ENCODE measurements at places on chromosomes 2 and 18.

DNA sequence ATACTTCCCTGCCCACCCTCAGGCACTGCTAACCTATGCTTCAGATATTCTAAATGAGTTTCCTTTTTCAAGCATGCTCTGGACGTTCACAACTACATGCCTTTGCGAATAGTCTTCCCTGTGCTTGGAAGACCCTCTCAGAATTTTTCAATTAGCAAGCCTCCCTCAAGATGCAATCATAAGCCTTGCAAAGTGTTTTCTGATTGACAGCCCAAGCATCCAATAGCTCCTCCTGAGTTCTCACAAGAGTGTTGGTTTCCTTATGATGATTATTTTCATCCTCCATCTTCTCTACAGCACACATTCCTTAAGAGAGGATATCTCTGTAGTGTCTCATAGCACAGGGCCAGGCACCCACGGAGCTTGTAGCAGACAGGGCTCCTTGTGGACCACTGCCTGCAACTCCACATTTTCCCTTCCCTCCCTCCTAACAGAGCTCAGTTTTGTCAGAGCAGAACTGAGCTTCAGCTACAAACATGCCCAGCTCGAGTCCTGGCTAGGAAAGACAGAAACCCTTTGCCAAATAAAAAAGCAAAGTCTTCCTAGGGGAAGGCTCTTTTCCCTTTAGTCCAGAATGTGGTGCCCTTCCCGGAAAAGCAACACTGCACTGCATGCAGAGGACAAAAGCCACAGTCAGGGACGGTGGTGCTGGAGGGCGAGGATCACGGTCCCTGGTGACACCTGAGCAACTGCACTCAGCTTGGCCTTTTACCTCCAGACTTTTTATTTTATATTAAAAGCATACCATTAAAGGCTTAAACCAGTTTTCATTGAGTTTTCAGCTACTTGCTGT, 819.8 kb upstream of the ID2 start:
- DNase-seq = no peak

GRCh38 chr2:234597576-234597861, 100.6 kb upstream of the ARL4C start:
- no peak for DNase-seq

DNA sequence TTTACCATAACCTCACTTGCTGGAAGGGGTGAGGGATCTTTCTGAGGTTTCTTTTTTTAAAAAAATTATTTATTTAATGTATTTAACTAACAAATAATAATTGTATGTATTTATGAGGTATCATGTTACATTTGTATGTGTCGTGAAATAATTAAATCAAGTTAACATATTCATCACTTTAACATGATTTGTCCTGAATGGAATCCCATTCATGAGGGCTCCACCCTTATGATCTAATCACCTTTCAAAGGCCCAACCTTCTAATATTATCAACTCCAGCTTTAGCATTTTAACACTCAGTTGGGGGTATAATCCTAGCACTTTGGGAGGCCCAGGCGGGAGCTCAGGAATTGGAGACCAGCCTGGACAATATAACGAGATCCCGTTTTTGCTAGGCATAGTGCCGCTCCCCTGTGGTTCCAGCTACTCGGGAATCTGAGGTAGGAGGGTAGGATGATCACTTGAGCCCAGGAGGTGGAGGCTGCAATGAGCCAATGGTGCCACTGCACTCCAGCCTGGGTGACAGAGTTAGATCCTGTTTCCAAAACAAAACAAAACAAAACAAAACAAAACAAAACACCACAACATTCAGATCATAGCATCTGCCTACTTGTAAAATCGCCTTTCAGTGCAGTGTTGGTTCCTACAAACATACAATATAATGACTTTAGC, 1.1 kb upstream of the TAF4B start:
- DNase-seq = no peak

GRCh38 chr2:45005261-45006002, 3.8 kb downstream of the SIX2 start:
- DNase-seq = no peak

DNA sequence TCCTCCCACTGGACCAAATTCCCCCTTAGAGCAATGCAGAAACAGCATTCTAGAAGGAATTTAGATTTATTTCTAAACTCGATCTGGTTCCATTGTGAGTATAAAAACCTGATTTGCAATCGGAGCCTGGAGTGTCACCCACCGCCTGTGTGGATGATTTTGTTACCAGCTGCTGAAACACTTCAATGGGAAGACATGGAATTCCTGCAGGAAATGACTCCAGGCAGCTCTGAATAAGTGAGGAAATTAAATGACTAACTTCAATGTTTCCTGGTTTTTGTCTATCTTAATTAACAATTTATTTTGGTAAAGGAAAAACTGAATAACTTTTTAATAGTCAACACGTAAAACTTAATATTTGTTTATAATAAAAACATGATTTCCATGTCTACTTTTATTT, 19.3 kb downstream of the CTAGE1 start:
- no peak for DNase-seq

GRCh38 chr2:210198326-210198725, 26.9 kb downstream of the ACADL start:
- no peak for DNase-seq

GRCh38 chr2:53437371-53437770, 330.2 kb upstream of the CHAC2 start:
- DNase-seq = no peak

DNA sequence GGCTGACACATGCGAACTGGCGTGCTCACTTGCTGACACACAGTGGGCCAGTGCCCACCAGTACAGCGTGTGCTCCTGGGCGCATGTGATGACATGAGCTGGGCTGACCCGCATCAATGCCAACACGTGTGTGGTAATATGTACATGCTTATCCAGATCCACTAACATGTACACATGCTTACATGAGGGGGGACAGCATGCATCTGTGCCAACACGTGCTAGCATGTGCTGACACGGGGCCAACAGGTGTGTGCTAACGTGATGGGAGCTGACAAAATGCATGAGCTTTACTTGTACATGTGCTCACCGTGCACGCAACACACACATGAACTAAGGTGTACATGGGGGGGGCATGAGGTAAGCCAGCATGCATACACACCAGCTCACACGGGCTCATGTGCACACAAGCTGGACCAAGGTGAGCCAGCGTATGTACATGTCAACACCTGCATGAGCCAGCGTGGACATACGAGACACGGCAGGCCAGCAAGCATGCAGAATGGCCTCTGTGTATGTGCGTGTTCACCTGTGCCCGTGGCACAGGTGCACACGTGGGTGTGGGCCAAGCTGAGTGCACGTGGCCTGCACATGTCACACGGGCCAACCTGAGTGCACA, 28.5 kb downstream of the GPC1 start:
- no peak for DNase-seq

- DNase-seq = no peak
Observed at GRCh38 chr2:165876269-165876668, 77.3 kb downstream of the TTC21B start.
